ENCODE measurements at places on chromosomes 7 and 10.
A peak's percentile ranks its signal among the peaks of the same experiment; 100 is the strongest.

DNA sequence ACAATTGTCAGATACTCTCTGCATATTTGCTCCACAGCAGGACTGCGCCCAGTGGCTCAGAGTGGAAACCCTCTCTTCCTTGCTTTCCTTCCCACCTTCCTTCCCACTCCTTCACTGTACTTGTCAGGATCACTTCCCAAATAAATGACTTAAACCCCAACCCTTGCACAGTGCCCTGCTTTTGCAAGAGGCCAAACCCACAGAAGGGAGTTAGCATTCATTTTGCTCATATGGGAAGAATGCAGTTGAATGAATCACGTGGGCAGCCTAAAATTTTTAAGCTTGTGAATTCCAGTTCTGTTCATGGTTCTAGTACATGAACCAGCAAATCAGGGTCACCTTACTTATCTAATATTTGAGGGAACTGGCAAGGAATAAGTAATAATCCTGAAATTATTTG is 47.7 kb upstream of the SFMBT2 start:
- DNase-seq = no peak

GRCh38 chr10:29830531-29831512 is 196.1 kb upstream of the SVIL start:
- DNase-seq = no peak

DNA sequence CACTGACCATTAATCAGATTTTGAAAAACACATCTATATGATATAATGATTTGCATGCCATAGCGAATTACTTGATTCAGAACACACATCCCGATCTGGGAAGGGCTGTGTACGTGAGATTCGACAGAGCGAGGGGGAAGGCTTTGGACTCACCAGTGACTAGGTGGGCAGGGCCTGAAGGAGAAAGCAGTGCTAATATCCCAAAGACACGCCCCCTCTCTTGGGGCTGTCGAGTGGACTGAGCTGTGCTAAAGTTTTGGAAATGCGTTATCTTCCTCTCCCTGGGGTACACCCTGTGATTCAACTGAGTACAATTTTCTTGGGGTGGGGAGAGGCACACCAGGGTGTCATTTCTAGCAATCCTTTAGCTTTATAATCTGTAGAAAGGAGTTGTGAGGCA is 1.8 kb downstream of the LRRC17 start:
- DNase-seq = no peak

- no peak for DNase-seq
Observed at GRCh38 chr10:32340596-32341180, 6.3 kb downstream of the EPC1 start.

- DNase-seq = no peak
Observed at GRCh38 chr10:34768972-34769330, 46.1 kb downstream of the PARD3 start.

- DNase-seq = no peak
Observed at GRCh38 chr10:17655567-17656146, 11.7 kb downstream of the STAM start.

GRCh38 chr10:102312683-102313082 is 67.4 kb downstream of the GBF1 start:
- DNase-seq = no peak

DNA sequence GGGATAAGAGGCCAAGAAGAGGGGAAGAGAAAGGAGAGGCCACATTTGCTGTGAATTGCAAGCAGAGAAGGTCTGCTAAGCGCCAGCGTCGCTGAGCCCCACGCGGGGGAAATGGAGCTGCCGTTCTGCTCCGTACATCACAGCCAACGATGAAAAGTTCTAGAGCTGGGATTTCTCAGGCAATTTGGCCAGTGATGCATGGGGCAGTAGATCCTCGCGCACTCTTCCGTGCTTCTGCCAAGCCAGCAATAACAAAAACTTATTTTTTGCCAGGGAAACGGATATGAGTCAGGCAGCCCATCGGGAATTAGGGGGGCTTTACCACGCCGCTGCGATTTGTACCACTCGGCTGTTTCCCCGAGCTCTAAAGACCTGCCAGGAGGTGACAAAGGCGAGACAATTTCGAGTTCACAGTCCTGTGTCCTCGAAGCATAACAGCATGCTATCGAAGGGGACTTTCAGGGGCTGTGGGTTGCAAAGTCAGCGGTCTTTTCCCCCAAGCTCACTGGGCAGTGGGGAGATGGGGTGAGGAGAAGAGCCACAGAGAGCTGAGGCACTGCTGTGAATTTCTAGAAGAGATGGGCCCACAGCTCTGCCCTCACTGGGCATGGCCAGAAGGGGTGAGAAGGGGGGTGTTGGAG is 30.0 kb upstream of the SLF2 start:
- no peak for DNase-seq

- DNase-seq = no peak
Observed at GRCh38 chr10:81576336-81576735, 298.7 kb upstream of the NRG3 start.

GRCh38 chr7:159136013-159136412 is 8.7 kb downstream of the VIPR2 start:
- no peak for DNase-seq

GRCh38 chr10:49276596-49276995 is 22.4 kb upstream of the C10orf71 start:
- DNase-seq = no peak

DNA sequence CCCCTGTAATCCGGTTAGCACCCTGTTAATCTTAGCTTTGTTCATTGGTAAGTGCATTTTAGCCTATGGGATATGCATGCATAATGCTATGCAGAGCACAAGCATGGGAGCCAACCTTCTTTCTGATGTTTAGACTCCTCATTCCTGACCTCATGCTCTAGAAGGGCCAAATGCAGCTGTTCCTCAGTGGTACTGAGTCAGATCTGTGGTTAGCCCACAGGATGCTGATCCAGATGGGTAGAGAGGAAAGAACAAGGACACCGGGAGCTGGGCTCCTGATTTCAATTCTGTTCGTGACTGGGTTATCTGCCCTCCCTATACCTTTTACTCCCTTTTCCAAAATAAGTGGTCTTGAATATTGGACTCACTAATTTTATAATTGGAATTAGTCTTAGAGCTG is 31.7 kb upstream of the C10orf90 start:
- no peak for DNase-seq

DNA sequence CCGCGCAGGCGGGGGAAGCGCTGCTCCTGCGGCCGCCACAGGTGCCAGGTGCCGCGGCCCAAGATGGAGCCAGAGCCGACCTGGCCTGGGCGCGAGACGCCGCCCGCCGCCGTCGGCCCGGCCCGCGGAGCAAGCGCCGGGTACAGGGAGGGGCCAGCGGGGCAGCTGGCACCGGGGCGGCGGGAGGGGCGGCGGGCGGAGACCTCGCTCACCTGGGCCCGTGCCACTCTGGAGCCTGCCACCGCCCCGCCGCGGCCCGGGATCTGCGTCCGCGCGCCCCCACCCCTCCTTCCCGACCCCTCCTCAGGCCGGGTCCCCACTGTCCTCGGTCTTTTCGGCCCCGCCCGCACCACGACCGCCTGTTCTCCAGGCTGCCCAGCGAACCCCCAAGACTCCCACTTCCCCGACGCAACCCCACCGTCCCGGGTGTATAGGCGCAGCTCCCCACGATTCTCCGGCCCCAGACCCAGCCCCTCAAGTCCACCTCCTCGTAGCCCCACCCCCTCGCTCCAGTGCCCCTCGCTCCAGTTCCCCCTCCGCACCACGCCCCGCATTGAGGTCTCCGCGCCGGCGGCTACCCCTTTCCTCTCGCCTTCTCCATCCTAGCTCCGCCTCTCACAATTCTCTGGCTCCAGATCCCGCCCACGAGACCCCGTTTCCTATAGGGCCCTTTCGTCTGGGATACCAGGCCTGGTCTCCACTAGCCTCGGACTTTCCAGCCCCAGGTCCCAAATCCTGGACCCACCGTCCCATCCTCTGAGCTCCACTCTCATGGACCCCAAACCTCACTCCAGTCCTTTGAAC is at the start of gene GPRIN2:
Gene GPRIN2 (minus strand): TSS at position 144 of the 804 bp plus-strand sequence. CDS start 5,922 bp downstream, outside the sequence.
- peak; percentile 4 for DNase-seq

GRCh38 chr7:130667593-130668257 is 823 bp downstream of the COPG2 start:
- no peak for DNase-seq

DNA sequence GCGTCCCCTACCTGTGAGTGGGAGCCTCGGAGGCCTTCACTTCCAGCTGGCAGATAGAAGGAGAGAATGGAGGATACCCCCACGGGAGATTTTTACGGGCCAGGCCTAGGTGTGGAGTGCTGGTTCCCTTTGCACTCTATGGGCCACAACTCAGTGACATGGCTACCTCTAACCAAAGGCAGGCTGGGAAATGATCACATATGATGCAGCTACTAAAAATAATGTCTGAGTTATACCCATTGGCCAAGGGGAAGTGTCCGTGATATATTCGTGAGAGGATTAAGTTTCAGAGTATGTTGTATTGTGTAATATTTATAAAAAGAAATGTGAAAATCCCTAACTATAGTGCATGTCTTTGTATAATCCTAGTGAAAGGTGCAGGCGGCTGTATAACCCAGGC is 13.5 kb upstream of the HIPK2 start:
- DNase-seq = no peak

DNA sequence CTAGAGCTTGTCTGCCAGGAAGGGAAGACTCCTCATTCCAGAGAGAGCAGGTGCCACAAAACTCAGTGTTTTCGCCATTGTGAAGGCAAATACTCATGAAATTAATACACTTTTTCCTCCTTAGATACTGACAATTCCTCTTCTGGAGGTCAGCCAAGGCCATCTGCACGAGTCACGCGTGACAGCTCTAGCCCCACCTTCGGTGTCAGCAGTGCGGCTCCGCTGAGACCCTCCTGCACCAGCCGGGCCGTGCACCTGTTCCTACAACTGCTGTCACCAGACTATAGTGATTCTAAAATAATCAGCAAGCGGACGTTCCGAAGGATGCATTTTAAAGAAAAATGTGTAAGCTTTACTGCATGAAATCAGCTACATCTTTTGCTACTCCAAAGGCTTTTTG is 127.7 kb downstream of the DIP2C start:
- no peak for DNase-seq

DNA sequence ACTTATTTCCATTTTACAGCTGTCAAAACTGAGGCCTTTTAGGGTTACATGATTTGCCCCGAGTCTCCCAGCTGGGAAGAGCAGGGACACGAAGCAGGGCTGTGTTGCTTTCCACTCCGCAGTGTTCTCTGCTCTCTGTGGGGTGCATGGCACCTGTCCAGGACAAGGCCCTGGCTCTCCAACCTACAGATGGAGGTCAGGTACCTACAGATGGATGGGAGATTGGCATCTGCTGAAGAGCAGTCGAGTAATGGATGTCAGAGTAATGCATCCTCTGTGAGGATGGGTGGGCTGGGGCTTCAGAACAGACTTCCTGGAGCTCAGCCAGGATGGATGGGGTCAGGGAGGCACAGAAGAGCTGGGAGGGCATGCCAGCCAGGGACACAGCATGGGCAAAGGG is 85.0 kb downstream of the EMX2 start:
- no peak for DNase-seq

DNA sequence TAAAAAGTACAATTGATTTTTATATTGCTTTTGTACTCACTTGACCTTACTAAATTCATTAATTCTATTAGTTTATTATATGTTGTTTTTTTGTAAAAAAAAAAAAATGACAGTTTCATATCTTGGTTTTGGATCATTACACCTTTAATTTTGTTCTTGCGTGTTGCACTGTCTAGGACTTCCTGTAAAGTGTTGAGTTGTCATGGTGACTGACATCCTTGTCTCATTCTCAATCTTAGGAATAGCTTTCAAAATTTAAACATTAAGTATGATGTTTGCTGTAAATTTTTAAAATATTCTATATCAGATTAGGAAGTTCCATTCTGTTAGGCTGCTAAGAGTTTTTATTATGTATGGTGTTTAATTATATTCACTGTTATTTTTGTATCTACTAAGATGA is 139.1 kb downstream of the ARHGAP12 start:
- no peak for DNase-seq

GRCh38 chr10:89805599-89806013 is 104.2 kb downstream of the KIF20B start:
- DNase-seq = no peak

DNA sequence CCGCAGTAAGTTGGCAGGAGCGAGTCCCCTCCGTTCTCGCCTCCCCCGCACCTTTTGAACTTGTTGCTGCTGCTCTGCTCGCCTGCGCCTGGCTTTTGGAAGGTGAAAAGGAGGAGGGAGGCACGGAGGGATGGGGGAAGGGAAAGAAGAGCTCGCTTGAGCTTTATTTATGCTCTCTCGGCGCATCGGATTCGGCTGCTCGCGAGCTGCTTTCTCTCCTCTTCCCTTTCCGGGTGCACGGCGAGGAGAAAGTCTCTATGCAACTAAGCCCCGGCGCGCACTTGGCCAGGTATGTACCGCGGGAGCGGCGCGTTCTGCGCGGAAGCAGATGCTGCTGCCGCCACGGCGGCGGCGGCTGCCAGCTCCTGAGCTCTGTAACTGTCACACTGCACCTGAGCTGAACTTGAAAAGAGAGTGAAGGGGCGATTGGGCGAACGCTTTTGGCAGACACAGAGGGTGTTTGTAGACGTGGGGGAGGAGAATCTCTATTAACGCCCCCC is 551 bp downstream of the KCND2 start:
- DNase-seq = no peak

DNA sequence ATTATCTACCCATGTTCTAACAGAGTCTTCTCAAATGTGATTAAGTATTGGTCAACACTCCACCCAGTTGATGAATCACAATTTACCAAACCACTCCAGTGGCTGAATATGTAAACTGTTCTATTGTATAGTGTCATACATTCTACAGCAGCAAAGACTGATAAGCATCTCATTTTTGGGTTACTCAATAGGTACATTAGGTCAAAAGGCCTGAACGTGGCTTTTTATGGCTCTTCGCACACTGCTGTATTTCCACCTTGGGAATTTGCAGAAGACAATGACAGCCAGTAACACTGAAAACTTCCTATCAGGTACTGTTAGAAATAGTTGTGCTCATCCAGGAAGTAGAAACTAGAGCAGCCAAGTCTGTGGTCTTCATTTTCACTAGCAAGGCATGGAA is 166.9 kb downstream of the GLI3 start:
- DNase-seq = no peak
